ENCODE measurements at places on chromosomes 2 and 18.

DNA sequence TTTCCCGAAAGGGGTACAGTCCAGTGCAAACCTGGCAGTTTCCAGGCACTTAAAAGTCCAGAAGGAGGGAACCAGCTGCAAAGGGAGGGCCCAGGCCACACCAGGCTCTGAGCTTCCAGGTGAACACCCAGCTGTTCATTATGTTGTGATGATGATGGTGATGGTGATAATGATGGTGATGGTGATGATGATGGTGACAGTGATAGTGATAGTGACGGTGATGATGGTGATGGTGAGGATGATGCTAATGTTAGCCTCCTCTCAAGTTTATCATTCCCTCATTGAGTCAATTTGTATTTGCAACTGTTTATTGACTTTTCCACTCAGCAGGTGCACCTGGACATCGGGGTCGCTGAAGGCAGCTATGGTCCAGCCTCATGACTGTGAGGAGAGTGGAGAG, 199.4 kb upstream of the ID2 start:
- DNase-seq, result no peak

DNA sequence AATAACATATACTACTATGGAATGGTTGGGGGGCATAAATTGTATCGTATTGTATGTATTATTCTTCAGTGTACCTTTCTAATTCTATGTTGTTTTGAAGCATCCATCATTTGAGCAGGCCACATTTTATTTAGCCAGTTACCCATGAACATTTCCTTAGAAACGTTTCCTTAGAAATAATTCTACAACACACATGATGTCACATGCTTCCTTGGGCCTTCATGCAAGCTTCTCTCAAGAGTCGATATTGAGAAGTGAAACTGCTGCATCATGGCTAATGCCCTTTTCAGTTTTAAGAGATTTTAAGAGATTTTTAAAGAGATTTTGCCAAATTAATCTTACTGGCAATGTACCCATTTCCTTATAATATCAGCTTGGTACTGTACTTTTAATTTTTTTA, 63.9 kb downstream of the ALPK2 start:
- DNase-seq, result no peak

DNA sequence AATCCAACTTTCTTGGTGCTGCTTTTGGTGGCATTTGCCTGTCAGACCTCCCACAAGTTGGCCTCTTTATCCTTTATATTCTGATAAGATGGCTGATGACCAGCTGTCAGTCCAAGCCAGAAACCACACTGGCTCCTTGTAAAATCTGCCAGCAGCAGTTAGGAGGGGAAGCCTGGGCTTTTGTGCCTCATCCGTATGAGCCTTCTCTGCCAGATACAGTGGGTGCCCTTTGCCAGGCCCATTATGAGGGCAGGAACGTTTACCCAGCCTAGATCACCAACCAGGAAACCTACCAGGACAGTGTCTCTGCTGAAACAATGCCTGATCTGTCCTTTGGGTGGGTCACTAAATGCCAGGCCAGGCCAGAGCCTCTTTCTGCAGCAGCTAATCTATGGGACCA, 202.9 kb upstream of the SP5 start:
- DNase-seq, result no peak

- peak; percentile 14 for DNase-seq
Measured at GRCh38 chr2:217836901-217837491, 165.8 kb downstream of the TNS1 start.

DNA sequence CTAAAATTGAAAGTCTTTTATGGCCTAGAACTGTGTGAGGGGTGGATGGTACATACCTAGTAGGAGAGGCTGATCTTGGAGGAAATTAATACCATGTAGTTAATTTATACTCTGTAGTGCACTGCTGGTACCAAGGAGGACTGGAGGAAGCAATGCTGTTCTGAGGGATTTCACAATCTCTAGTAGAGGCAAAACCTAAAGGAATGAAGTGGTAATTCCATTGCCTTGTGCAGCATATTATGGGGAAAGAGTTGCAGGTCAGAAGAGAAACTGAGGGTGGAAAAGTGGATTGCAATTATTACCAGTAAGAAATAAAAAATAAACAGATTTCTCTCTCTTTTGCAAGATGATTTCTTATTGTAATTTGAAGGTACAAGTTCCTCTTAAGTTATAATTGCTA, 2.2 kb downstream of the ABI2 start:
- DNase-seq, result peak; percentile 54

GRCh38 chr2:128317181-128317898, 1.3 kb downstream of the HS6ST1 start:
- no peak for DNase-seq

GRCh38 chr2:86417961-86418360, 23.2 kb upstream of the KDM3A start:
- peak; percentile 23 for DNase-seq

GRCh38 chr18:10401521-10401920, 52.9 kb upstream of the APCDD1 start:
- DNase-seq, result peak; percentile 25

- DNase-seq, result no peak
Measured at GRCh38 chr2:230692760-230693159, 19.9 kb upstream of the CAB39 start.

DNA sequence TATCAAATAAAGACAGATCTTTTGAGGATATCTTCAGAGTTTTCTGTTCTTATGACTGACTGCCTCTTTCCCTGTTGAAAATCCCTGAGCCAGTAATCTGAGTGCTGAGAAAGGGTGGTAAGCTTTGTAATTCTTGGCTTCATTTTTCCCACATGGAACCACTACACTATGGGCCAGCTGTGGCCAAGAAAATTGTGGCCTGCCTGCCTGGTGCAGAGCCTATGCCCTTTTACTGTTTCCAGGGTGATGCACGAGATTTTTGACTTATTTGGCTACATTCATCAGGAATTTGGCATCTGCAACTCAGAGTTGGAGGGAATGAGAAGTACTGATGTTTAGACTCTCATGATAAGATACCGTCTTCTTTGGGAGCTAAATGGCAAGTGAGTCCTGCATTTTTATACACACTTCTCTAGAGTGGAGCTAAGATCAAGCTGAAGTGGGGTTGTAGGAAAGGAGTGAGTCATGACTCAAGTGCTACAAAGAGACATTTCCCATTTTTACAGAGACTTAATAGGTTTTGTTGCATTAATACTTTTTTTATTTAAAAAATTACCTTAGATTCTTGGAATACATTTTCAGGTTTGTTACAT, 328.2 kb upstream of the CDH7 start:
- DNase-seq, result no peak

- DNase-seq, result no peak
Measured at GRCh38 chr2:164782323-164782722, 59.3 kb downstream of the COBLL1 start.

- no peak for DNase-seq
Measured at GRCh38 chr18:52283927-52284326, 56.1 kb upstream of the DCC start.

GRCh38 chr18:7090771-7091170, 26.8 kb downstream of the LAMA1 start:
- no peak for DNase-seq

DNA sequence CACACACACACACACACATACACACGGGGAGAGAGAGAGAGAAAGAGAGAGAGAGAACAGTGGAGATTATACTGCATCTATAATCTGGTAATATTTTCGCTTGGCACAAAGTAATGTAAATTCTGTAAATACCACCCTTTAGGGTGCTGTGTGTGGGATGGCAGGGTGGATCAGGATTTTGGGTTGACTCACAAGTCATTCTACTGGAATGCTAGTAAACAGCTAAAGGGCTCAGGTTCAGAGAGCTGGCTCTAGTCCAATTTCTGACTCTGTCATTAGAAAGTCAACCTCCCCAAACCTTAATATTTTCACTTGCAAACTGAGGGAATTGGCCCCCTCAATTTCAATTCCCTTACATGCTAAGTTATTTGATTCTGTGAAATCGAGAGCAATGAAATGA, 308.3 kb downstream of the TSN start:
- peak; percentile 59 for DNase-seq

- no peak for DNase-seq
Measured at GRCh38 chr2:118312969-118313756, 224.9 kb downstream of the INSIG2 start.

GRCh38 chr2:55418072-55418471, 1.6 kb downstream of the CCDC88A start:
- peak; percentile 17 for DNase-seq

DNA sequence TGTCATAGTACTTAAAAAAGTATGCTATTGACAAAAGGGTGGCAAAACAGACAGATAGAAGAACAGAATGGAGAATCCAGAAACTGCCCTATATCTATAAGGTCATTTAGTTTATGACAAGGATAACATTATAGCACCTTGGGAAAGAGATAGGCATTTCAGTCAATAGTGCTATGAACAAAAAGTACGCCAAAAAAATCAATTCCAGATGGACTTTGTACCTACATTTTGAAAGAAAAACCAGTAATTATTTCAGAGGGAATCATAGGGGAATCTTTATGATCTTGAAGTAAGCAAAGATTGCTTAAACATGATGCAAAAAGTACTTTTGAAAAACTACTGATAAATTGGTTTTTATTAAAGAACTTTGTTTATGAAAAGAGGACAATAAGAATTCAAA, 59.9 kb upstream of the SETBP1 start:
- DNase-seq, result no peak

DNA sequence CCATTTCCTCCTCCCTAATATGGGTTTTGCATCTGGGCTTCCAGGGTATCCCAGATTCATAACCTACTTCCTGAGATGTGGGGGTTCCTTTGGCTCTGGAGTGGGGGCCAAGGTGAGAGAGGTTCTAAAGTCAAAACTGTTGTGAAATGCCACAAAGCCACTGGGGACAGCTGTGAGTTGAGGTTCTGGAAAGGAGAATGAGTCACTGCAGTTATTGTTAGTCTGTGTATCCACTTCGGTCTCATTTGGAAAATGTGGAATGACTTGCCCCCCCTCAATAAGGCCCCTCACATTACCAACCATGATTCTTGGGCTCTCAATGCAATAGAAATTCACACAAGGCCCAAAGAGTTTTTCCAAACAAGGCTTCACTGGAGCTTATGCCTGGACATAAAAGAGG, 51.1 kb upstream of the LGALSL start:
- DNase-seq, result peak; percentile 7

GRCh38 chr2:151176661-151177060, 85.0 kb downstream of the RBM43 start:
- no peak for DNase-seq

DNA sequence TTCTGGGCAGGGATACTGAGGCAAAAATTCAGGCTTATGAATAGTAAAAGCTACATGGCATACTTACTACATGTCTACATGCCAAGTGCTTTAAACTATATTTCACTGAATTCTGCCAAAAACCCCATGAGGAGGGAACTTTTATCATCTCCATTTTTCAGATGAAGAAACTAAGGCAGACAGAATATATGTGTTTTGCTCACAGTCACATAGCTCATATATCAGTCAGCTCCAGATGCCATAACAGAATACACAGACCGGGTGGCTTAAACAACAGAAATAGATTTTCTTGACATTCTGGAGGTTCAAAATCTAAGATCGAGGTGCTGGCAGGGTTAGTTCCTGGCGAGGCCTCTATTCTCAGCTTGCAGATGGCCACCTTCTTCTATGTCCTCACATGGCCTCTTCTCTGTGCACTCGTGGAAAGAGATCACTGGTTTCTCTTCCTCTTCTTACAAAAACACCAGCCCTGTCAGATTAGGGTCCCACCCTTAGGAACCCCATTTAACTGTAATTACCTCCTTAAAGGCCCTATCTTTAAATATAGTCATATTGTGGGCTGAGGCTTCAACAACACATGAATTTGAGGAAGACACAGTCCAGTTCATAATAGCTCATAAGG, 27.1 kb upstream of the CREB1 start:
- no peak for DNase-seq

GRCh38 chr2:96824079-96824870, 8.2 kb downstream of the CNNM3 start:
- DNase-seq, result peak; percentile 26

DNA sequence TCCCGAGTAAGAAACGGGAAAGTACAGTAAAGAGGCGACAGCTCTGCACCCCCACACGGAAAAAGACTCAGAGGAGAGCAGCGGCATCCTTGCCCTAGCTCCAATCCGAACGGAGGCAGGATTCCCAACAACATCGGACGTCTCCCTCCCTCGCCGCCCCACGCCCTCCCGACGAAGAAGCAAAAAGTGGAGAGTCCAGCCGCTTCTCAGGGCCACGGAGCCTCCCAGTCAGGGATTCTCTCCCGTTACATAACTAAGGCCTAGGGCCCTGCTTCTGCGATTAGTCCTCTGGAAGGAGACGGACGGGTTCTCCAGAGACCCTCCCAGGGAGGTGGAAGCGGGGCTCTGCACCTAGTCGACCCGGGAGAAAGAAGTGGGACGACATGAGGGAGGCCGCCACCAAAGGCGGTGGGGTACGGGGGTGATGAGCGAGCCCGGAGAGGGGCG, 587 bp downstream of the SUMO1 start:
- DNase-seq, result peak; percentile 63

DNA sequence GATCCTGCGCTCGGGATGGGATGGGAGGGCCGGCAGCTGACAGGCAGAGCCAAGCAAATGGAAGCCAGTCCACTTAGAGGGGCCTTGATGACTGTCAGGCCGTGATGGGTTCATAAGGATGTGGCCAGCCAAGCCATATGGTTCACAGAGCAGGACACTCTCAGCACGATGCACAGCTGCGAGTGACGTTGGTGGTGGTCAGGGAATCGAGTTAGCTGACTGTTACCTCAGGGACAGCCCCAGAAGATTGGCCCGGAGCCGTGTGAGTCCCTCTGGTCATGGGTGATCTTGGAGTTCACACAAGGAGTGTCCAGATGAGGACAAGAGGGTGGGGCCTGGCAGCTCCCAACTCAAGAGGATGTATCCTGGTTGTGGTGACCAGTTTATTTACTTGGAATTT, 70.2 kb downstream of the TPGS2 start:
- no peak for DNase-seq

DNA sequence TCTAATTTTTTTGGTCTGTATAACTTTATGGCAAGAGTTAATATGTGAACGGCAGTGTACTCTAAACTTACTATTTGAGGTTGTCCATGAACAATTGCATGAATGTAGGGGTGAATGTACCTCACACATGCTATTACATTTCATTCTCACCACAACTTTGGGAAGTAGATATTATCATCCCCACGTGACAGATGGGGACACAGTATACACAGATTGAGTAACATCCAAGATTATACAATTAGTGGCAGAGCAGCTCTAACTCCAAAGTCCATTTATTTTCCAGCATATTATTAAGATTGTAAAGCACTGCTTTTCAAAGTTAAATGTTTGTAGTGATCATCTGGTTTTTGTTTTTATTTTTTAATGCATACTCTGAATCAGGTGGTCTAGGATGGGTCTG, 622.1 kb upstream of the ZEB2 start:
- DNase-seq, result no peak

DNA sequence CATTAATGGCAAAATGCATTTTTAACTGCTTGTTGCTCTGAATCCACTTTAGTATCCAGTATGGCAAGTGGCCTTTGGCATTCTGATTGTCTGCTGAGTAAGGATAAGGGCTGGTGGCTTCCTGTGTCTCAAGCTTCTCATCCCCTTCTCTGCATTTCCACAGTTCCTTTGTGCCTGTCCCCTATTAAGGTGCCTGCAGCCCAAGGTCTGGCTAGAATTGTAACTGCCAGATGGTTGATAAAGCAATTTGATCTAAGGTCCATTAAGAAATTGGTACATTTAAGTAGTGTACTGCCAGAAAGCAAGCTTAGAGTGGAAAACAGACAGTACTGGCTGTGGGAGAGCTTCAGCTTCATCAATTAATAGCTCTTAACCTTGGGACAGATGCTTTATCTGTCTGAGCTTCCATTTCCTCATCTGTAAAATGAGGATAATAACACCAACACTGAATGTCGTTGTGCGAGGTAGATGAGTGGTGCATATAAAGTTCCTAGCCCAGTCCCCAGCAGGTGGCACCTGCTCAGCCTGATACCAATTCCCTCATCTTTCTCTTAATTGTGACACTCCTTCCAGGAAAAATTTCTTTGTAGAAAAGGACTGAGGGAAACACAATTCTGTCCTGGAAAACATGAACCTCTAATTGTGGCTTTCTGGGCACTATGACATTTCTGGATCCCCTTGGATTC, 570.6 kb upstream of the GCFC2 start:
- DNase-seq, result no peak
